CD4-positive, alpha-beta T cell treated with Interleukin-15 for 4 hours (primary cell): ENCODE measurements at places on chromosomes 7 and 10.

DNA sequence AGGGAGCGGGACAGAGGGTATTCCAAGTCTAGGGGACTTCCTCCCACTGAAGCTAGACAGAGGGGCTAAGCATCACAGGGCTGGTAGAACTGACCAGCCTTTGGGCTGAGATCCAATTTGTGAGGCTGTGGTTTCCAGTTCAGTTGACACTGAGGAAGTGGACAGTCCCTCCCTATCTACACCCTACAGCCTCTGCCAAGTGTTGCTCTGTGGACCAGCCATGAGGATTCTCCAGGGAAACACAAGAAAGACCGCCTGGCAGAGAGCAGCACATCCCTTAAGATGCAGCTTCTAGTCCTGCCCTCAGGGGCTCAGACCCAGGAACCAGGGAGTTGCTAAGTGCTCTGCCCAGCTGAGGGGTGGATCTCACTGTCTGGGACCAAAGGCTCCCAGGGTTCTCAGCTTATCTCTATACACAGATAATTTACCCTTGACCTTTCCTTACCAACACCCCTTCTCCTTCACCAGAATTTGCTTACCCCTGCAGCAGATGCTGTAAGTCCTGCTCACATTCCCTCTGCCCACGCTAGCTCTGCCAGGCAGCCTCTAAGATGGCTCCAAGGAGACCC lies 252.0 kb downstream of the SKIDA1 start:
- DNase-seq: no peak

DNA sequence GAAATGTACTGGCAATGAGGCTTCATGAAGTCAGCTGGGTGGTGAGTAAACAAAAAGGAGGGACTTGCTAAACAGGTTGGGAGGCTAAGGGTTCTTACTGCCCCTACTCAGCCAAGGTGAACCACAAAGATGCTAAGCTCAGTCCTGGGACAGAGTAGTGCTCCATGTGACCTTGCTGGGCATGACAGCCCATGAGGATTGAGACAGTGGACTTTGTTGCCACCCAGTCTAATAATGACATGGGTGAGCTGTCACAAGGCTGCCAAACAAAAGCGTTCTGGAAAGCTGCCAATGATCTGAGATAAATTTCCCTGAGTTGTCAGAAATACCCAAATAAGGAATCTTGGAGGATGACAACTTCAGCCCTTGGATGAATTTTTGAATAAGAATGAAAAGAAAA lies 75.2 kb downstream of the CLEC2L start:
- no peak for DNase-seq

- no peak for DNase-seq
These were observed 167.1 kb downstream of the VTI1A start for GRCh38 chr10:112614072-112614471.

DNA sequence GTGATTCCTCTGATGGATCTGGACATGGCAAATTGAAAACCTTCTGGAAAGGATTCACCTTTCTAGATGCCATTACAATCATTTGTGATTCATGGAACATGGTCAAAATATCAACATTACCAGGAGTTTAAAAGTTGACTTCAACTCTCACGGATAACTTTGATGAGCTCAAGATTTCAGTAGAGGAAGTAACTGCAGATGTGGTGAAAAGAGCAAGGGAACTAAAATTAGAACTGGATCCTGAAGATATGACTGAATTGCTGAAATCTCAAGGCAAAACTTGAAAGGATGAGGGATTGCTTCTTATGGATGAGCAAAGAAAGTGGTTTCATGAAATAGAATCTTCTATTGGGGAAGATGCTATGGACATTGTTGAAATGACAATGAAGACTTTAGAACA lies 293.6 kb downstream of the ARHGAP12 start:
- no peak for DNase-seq

GRCh38 chr10:1156616-1156886 lies 100.4 kb downstream of the WDR37 start:
- DNase-seq: no peak

GRCh38 chr7:49341849-49342248 lies 417.5 kb downstream of the CDC14C start:
- DNase-seq: no peak
